ENCODE measurements at places on chromosomes 13 and 19.

DNA sequence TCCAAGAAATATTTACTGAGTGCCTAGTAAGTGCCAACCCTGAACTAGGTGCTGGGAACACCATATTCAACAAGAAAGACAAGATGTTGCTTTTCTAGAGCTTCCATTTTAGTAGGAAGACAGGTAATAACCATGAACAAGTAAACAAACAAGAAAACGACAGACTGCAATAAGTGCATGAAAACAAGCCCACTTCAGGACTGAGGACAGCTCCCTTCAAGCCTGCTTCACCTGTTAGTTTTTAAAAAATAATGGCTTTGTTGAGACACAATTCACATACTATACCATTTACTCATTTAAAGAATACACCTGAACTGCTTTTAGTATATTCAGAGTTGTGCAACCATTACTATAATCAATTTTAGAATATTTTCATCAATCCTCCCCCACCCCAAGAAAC is 30.4 kb downstream of the CYP4F22 start:
- H3K4me1 ChIP-seq, result no peaks in the 10 kb centered on the region
- no peak overlapping the region for H3K4me3 ChIP-seq
- DNase-seq, result peak; percentile 34
- H3K36me3 ChIP-seq, result no peaks in the 10 kb centered on the region

- H3K4me3 ChIP-seq, result no peak overlapping the region
- no peaks in the 10 kb centered on the region for H3K36me3 ChIP-seq
- no peaks in the 10 kb centered on the region for H3K27me3 ChIP-seq
- H3K4me1 ChIP-seq, result no peaks in the 10 kb centered on the region
- H3K27ac ChIP-seq, result no peak overlapping the region
These were observed 112.1 kb downstream of the ZNF737 start for GRCh38 chr19:20453425-20453935.

DNA sequence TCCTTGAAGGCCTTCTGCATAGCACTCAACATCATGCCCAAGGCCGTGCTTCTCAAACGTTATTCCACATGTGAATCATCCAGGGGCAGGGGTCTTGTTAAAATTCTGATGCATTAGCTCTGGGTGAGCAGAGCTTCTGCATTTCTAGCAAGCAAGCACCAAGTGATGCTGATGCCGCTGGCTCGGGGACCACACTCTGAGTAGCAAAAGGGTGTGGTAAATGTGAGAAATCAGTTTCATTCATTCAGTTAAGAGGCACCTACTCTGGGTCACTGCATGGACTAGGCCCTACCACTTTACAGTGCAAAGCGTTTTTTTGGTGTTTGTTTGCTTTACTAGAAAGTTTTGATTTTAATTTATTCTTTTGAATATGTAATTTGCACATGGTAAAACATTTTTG is 7.2 kb downstream of the KRTDAP start:
- H3K36me3 ChIP-seq, result no peaks in the 10 kb centered on the region
- H3K4me3 ChIP-seq, result no peak overlapping the region
- peaks cover 5% of the 10 kb centered on the region for H3K4me1 ChIP-seq
- no peak overlapping the region for H3K27ac ChIP-seq
- no peak for DNase-seq
- peaks cover 6% of the 10 kb centered on the region for H3K27me3 ChIP-seq

DNA sequence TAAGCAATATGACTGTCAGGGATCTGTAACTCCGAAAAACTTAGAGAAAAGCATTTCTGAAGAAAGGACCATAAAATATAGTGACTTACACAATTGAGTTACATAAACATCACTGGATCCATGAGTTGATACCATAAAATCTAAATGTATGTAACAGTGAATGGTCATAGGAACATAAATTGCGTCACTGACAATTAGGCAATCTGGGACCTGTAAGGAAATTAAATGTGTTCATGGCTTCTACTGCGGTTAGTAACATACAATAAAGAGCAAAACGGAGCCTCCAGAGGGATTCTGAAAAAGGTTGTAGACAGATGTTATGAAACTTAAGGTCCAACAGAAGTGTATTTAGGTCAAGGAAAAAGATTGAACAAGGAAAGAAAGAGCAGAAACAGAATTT is 27.1 kb downstream of the POU4F1 start:
- no peak for DNase-seq
- no peak overlapping the region for H3K4me3 ChIP-seq
- H3K27me3 ChIP-seq, result peaks cover 10% of the 10 kb centered on the region
- no peaks in the 10 kb centered on the region for H3K4me1 ChIP-seq

GRCh38 chr13:114212158-114212495 is 22.6 kb upstream of the CDC16 start:
- no peak for DNase-seq
- no peak overlapping the region for H3K4me3 ChIP-seq
- H3K36me3 ChIP-seq, result no peaks in the 10 kb centered on the region

DNA sequence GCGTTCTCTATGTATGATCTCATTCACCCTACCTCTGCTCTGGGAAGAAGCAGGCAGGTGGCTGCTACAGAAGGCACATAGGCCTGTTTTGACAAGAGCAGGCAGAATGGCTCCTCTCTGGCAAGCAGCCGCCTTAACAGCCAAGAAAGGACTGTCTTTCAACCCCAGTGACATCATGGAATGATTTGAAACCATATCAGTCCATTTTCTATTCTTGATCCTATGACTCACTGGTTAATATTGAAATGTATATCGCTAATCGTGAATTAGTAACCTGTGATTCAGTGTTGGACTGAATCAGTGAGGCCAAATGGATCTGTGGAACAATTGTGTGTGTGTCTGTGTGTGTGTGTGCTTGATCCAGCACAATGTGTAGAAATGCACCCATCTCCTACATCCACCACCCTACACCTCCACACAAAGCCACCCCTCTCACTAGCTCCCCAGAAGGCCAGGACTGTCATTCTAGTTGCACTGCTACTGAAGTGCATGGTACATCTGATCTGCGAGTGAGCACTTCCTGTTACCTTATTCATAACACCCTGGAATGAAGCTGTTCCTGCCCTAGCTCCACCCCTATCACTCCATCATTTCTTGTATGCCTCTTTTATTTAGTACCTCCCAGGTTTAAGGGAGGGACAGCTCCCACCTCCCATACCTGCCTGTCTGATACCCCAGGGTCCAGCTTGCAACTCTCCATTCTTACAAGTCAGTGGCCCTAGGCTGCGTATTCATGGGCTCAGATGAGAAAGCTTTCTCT is 460.0 kb downstream of the FOXO1 start:
- no peaks in the 10 kb centered on the region for H3K36me3 ChIP-seq
- no peak overlapping the region for H3K27ac ChIP-seq
- DNase-seq, result no peak
- H3K4me3 ChIP-seq, result no peak overlapping the region
- no peaks in the 10 kb centered on the region for H3K27me3 ChIP-seq

- peaks cover 77% of the 10 kb centered on the region for H3K36me3 ChIP-seq
- H3K4me3 ChIP-seq, result no peak overlapping the region
- no peaks in the 10 kb centered on the region for H3K27me3 ChIP-seq
These were observed 21.8 kb downstream of the SAMD4B start for GRCh38 chr19:39363901-39364457.

GRCh38 chr13:40762849-40763248 is 8.1 kb downstream of the MRPS31 start:
- H3K27ac ChIP-seq, result no peak overlapping the region

DNA sequence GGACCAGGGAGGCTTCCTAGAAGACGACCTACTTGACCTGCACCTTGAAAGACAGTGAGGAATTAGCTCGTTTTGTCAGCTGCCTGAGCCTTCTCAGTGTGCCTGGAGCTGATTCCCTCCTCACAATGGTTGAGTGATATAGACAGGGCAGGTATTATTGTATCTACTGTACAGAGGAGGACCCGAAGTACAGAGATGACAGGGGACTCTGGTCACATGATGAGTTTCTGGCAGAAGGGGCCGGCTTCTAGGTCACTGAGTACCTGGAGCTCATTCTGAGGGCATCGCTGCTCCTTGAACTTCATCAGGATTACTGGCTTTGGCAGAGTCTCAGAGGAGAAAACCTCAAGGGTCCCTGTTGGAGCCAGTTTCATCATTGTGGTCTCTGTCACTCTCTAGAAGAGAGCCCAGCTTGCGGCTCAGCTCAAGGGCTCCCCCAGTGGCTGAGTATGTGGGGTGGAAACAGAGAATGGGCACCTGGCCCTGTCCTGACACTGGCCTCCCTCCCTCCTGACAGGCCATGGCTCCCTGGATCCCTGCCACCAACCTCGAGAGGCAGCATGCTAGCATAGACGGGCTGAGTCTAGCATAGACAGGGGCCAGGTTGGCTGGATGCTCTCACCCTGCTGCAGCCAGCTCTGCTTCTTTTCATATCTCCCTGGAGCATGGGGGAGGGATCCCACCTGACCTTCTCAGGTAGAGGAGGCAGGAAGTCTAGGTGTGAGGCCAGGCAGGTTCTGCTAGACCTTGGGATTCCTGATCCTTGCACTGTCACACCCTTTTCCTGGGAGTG is 38.7 kb downstream of the NFIX start:
- no peak overlapping the region for H3K27ac ChIP-seq
- peak; percentile 57 for DNase-seq
- no peaks in the 10 kb centered on the region for H3K4me1 ChIP-seq

DNA sequence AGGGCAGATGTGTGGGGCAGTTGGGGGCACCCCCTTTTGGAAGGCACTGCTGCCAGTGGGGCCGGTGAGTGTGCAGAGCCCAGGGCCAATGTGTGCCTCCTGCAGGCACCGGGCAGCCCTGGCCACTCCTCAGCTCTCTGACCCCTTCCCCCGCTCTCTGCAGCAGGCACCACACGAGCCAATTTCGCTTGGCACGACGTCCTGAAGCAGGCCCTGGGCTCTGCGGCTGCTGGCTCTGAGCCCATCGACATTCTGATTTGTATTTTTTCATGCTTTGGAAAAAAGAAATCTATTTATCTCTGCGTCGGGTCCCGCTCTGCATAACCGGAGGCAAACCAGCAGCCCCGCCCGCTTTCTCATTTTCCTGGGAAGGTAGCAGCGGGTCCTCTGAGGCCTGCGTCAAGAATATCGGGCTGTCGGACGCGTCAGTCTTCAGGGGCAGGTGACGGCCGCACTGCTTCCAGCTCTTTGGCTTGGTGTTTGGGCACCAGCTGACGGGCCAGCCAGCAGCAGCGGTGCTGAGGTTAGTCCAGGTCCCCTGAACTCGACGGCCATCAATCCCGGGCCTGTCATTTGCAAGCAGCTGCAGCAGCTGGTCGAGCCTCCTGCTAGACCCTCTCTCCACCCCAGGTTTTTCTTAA is 134.3 kb downstream of the KDM4B start:
- no peaks in the 10 kb centered on the region for H3K27me3 ChIP-seq
- H3K4me3 ChIP-seq, result no peak overlapping the region
- peaks cover 72% of the 10 kb centered on the region for H3K36me3 ChIP-seq
- no peaks in the 10 kb centered on the region for H3K4me1 ChIP-seq

DNA sequence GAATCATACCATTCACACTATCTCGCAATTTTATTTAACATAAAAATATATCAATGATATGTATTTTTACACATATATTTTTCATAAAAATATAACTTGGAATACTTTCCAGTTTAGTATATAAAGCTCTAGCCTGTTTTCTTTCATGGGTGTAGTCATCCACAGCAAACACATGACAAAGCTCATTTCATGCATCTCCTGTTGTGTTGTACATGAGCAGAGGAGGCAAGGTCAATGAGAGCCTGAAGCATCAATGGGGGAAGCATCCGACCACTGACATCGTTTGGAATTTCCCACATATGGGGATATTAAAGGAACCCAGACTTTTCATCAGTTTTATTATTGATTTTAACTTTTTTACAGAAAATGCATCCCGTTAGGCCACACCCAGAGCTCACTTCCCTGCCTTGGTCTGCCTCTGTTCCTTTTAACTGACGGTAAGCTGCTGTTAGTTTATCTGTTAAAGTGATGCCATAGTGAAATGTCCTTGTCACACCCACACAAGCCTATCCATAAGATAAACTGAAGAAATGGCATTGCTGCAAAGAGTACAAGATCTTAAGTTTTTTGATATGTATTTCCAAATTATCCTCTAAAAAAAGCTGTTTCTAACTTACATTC is 44.0 kb downstream of the MIPEP start:
- no peak overlapping the region for H3K4me3 ChIP-seq
- peaks cover 6% of the 10 kb centered on the region for H3K4me1 ChIP-seq
- H3K36me3 ChIP-seq, result no peaks in the 10 kb centered on the region
- no peaks in the 10 kb centered on the region for H3K27me3 ChIP-seq

DNA sequence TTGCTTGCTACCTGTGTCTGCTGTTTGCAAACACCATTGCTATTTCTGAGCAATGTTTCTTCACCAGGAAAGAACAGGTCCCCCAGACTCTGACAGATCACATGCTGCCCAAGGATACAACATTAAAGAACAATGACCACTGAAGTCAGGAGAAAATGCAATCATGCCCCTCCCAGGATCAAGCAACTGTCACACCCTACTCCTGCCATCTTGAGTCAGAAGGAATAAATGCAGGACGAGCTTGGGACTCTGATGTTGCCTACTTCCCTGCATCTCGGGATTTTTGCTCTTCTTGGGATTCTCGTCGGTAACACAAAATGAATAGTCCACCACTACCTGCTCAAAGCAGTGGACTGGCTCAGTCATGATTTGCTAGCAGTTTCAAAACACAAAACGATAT is 490.6 kb downstream of the COG6 start:
- peaks cover 8% of the 10 kb centered on the region for H3K27me3 ChIP-seq
- H3K36me3 ChIP-seq, result no peaks in the 10 kb centered on the region
- H3K4me3 ChIP-seq, result no peak overlapping the region
- no peak for DNase-seq
- H3K4me1 ChIP-seq, result no peaks in the 10 kb centered on the region

- no peaks in the 10 kb centered on the region for H3K36me3 ChIP-seq
- H3K27ac ChIP-seq, result no peak overlapping the region
- DNase-seq, result no peak
- H3K4me3 ChIP-seq, result no peak overlapping the region
- H3K4me1 ChIP-seq, result no peaks in the 10 kb centered on the region
- peaks cover 20% of the 10 kb centered on the region for H3K27me3 ChIP-seq
These were observed 53.4 kb upstream of the GPR12 start for GRCh38 chr13:26813980-26814348.

DNA sequence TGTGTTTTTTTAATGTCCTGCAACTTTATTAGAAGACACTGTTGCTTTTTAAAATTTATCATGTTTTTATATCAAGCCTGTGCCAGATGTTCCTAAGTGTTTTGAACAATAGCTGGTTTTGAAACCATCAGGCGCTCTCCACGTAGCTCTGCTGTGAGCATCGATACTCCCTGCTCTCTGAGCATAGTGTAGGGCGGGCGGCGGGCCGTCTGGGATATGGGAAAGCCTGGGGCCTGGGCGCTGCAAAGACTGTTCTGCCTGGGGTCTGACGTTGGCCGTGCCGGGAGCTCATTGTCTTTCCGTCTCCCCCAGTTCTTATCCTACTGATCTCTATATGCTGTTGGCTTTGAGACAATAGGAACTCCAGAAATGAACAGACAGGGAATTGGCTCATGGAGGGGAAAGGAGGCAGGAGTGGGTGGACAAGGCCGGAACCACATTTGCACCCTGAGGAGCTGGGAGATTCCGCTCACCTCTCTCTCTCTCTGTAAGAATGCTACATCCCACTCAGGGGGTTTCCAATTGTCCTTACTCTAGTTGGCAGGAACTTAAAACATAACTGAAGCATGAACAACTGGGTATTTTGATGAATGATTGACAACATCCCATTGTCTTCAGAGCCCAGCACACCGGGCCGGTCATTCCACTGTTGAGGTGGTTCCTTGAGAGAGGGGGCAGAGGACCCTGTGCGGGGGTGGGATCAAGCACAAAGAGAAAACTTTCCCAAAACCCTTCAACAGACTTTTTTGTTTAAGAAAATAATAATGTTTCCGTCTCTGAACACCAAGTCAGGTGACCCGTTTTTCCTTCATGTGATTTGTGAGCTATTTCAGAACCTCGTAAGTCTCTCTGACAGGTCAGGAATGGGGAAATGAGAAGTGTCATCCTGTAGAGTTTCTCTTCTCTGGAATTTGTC is 64.7 kb downstream of the COL4A2 start:
- H3K4me1 ChIP-seq, result no peaks in the 10 kb centered on the region
- peaks cover 40% of the 10 kb centered on the region for H3K27me3 ChIP-seq
- no peak overlapping the region for H3K4me3 ChIP-seq
